ENCODE measurements at places on chromosomes 11 and 22.

- DNase-seq, result peak; percentile 77
Observed at GRCh38 chr22:50058906-50059880, 1.1 kb upstream of the TTLL8 start.

- peak; percentile 28 for DNase-seq
Observed at GRCh38 chr22:48780597-48781277, 1046.9 kb downstream of the BRD1 start.

DNA sequence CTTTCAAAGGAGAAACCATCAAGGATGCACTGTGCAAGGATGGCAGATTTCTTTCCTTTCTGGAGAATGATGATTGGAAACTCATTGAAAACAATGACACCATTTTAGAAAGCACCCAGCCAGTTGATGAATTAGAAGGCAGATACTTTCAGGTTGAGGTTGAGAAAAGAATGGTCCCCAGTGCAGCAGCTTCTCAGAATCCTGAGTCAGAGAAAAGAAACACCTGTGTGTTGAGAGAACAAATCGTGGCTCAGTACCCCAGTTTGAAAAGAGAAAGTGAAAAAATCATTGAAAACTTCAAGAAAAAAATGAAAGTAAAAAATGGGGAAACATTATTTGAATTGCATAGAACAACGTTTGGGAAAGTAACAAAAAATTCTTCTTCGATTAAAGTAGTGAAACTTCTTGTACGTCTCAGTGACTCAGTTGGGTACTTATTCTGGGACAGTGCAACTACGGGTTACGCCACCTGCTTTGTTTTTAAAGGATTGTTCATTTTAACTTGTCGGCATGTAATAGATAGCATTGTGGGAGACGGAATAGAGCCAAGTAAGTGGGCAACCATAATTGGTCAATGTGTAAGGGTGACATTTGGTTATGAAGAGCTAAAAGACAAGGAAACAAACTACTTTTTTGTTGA is 9.8 kb downstream of the FAM111A start:
- no peak for DNase-seq

GRCh38 chr11:19818619-19819018 is 106.0 kb downstream of the NAV2 start:
- DNase-seq, result no peak

DNA sequence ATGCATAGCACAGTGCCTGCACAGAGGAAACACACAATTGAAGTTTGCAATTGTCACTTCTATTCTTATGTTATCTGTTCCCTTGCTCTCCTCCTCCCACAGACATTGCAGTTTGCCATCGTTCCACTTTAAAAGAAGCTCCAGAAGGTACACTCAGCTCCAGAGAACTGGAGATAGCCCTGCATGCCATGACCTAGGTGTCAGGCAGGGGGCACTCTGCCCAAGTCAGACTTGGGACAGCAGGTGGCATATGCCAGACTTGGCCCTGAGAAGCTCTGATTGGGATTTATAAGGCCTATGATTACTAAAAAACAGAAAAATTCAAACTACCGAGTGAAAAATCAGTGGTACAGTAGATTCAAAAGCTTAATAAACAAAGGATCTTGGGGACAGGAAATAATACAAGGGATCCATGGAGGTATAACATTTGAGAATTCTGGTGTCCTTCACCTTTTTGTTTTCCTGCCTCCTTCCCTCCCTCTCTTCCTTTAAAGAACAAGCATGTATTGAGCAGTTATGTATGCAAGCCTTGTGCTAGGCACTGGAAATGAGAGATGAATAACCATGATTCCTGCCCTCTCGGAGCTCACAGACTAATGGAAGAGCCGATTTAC is 40.0 kb downstream of the TENM4 start:
- no peak for DNase-seq

GRCh38 chr11:33086017-33086416 is 46.6 kb downstream of the TCP11L1 start:
- DNase-seq, result no peak

GRCh38 chr22:45784357-45785277 is 113.0 kb downstream of the ATXN10 start:
- no peak for DNase-seq

- peak; percentile 70 for DNase-seq
Observed at GRCh38 chr11:45847911-45848316, 639 bp downstream of the CRY2 start.

GRCh38 chr11:111748035-111748804 is 18.0 kb downstream of the PPP2R1B start:
- no peak for DNase-seq

DNA sequence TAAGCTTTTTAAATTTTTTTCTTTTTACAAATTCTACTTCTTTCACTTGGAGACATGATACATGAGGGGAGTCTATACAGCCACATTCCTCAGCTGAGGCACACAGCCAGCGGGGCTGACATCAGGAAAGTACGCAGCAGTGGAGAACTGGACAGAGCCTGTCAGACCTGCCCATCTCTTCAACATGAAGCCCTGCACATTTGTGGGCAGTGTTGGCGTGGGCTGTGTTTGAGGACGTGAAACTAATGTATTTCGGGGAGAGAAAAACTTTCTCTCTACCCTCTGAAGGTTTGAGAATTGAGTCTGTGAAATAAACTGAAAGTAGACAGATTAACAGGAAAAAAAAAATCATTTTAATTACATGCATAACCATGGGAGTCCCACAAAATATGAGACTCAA is 84.8 kb upstream of the HTATIP2 start:
- DNase-seq, result no peak

DNA sequence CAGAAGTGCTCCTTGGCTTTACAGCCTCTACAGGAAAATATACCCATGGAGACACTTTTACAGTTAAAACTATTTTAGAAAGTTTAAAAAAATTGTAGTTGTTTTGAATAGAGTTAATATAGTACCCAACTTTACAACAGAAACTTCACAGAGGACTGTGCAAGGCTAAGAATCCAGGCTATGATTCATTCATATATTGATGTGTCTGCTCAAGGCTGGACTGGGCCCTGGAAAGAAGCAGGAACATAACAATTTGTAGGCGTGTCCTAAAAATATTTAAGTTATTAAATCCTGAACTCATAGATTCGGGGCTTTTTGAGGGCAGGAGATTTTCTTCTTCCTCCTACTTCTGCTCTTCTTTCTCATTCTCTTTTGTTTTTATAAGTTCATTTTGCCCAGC is 291.5 kb upstream of the CCDC179 start:
- no peak for DNase-seq

DNA sequence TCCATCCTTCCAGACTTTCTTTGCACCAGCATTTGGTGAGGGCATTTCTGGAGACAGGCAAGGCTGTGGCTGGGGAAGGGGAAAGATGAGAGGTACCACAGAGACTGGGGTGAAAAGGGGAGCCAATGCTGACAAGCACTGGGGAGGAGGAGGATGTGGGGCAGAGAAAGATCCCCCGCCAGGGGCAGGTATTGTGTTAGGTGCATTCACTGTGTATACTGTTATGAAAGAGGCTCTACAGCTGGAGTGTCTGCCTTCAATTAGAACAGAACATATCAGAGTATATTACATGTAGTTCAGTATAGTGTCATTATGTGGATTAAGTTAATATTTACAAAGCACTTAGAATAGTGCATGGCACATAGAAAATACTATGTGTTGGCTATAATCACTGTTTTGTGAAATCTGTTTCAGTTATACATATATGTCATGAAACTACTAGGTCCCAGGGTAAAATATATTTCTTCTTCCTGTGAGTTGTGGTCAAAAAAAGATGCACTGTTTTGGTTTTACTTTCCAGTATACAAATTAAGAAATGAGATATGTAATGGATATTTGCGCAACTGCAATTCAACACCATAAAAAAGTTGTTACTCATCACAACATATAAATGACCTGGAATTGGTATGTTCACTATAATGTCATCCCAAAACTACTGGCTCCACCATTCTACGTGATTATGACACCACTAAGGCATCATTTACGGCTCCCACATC is 8.4 kb downstream of the MSANTD2 start:
- DNase-seq, result no peak

- DNase-seq, result no peak
Observed at GRCh38 chr11:74357449-74357848, 40.8 kb downstream of the PGM2L1 start.

- no peak for DNase-seq
Observed at GRCh38 chr11:125532668-125533067, 36.6 kb upstream of the FEZ1 start.

DNA sequence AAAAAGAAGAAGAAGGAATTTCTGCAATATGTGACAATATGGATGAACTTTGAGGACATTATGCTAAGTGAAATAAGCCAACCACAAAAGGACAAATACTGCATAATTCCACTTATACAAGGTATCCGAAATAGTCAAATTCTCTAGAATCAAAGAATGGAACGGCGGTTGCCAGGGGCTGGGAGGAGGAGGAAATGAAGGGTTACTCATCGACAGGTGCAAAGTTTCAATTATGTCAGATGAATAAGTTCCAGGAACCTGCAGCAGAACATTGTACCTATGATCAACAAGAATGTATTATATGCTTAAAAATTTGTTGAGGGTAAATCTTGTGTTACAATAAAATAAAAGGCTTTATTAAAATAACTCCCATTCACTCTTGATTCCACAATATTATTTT is 49.0 kb downstream of the SC5D start:
- DNase-seq, result no peak

GRCh38 chr11:88169881-88170280 is 5.4 kb downstream of the RAB38 start:
- DNase-seq, result no peak

DNA sequence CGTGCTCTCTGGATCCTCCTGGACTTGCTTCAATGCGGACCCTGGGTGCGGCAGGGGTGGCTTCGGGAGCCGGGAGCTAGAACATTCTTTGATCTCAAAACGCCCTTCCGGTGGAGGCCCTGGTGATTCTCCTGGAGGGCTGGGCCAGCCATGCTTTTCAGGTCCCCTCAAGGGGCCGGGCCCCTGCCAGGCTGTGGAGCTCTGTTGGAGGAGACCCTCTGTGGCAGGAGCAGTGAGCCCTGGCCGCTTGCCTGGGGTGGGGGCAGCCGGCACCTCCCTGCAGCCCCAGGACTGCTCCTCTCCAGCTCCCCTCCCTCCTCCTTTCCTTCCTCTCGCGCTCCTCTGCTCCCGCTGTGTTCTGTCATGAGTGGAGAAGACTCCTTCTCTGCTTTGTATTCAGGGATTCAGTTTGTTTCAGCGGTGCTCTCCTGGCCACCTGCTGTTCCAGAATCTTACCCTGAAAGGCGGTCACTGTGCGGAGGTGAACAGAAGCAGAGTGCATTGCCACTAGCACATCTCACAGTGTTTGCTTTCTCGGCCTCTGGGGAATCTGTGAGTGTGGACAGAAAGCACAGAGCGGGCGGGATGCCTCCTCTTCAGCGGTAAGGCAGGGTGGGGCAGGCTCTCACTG is 289.1 kb downstream of the TBC1D22A start:
- no peak for DNase-seq

DNA sequence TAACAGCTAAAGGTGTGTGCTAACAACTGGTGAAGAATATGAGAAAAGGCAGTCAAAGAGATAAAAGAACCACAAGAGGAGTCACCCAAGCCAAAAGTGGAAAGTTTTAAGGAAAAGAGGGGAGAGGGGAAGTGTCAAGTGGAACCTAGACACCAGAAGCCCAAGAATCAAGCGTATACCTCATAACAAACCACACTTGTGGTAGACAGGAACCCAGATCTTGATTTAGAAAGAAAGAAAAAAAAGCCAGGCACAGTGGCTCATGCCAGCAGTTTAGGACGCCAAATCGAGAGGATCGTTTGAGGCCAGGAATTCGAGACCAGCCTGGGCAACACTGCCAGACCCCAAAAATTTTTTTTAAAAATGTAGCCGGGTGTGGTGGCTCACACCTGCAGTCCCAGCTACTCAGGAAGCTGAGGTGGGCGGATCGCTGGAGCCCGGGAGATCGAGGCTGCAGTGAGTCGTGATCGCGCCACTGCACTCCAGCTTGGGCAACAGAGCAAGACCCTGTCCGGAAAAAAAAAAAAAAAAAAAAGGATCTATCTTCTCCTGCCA is 877 bp downstream of the SLC25A17 start:
- no peak for DNase-seq

- no peak for DNase-seq
Observed at GRCh38 chr11:114354076-114354475, 46.2 kb downstream of the C11orf71 start.

DNA sequence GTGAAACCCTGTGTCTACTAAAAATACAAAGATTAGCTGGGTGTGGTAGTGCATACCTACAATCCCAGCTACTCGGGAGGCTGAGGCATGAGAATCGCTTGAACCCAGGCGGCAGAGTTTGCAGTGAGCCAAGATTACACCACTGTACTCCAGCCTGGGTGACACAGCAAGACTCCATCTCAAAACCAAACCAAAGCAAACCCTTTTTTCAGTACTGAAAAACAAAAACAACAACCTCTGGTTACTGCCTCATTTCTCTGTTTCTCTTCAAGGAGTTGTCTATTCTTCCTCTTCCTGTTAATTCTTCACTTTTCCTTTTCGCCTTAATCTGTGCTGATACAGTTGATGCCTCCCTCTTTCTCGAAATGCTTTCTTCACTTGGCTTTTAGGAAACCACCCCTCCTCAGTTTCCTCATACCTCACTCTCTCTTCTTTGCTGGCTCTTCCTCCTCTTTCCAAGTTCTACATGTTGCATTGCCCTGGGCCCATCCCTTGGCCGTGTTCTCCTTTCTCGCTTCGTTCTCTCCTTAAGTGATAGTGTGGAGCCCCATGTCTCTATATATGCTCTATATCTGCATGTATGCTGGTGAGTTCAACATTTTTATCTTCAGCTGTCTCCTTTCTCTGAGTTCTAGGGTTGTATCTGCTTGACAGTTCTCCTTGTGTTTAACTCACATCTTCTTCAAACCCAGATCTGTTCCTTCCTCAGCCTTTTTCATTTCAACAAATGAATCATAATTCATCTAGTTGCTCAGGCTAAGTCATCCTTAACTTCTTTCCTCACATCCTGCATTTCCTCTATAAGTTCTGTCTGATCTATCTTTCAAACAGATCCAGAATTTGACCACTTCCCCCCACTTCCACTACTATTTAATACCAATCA is 37.1 kb downstream of the NUCB2 start:
- no peak for DNase-seq

GRCh38 chr22:21791635-21792625 is 56.3 kb upstream of the YPEL1 start:
- DNase-seq, result no peak

GRCh38 chr11:67268081-67268961 is 2.0 kb downstream of the GRK2 start:
- no peak for DNase-seq

- DNase-seq, result no peak
Observed at GRCh38 chr11:118200901-118201680, 23.7 kb downstream of the JAML start.

GRCh38 chr22:22452211-22452610 is 56.3 kb downstream of the ZNF280B start:
- no peak for DNase-seq

DNA sequence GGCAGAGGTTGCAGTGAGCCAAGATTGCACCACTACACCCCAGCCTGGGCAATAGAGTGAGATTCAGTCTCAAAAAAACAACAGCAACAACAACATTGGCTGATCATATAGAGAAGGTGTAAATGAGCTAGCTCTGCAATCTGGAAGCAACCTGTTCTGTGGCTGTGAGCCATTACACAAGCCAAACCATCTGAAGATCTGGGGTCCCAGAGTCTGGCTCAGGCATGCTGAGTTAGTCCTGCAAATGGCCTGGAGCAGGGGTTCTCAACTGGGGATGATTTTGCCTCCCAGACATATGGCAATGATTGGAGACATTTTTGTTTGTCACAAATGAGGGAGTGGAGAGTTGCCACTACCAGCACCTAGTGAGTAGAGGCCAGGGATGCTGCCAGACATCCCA is 42.3 kb upstream of the RAB1B start:
- no peak for DNase-seq

GRCh38 chr22:45493286-45493771 is 9.4 kb upstream of the FBLN1 start:
- peak; percentile 32 for DNase-seq

GRCh38 chr11:31237819-31238760 is 131.4 kb downstream of the DCDC1 start:
- DNase-seq, result peak; percentile 55
